ENCODE measurements at places on chromosomes 4 and X.

DNA sequence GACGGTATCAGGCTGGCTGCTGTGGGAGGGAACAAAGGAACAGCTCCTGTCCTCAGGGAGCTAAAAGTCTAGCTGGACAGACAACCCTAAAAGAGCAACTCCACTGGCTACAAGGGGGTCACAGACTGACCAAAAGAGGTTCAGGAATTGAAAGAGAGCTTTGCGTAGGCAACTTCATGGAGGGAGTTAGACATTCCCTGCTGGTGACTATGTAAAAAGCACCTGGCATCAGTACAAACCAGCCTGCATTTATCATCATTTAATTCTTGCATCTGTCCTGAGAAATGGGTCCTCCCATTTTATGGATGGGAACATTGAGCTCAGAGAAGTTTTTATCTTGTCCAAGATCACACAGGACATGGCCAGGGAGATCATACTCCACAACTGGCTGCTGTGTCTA is 1.4 kb upstream of the LGI2 start:
- DNase-seq: no peak

- DNase-seq: no peak
These were observed 41.0 kb downstream of the MAP7D3 start for GRCh38 chrX:136210243-136210642.

DNA sequence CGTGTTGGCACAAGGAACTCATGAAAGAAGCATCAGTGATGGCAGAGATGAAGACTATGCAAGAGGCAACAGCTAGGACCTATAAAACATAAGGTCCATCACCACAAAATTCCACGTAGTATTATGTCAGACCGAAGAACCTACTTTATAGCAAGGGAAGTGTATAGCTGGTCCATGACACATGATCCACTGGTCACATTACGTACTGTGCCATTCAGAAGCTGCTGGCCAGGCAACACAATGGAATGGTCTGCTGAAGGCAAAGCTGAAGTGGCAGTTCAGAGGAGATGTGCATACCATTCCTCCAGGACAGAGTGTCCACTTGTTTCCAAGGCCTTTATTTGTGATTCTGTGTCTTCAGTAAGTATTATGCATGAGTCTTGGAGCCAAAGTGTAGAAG is 215.5 kb upstream of the UGT8 start:
- no peak for DNase-seq

GRCh38 chr4:151409470-151410313 is 716 bp downstream of the FHIP1A start:
- peak; percentile 3 for DNase-seq

GRCh38 chr4:78092850-78093249 is 35.7 kb downstream of the FRAS1 start:
- DNase-seq: no peak

- no peak for DNase-seq
These were observed 1911.4 kb downstream of the STIM2 start for GRCh38 chr4:28772066-28772465.

DNA sequence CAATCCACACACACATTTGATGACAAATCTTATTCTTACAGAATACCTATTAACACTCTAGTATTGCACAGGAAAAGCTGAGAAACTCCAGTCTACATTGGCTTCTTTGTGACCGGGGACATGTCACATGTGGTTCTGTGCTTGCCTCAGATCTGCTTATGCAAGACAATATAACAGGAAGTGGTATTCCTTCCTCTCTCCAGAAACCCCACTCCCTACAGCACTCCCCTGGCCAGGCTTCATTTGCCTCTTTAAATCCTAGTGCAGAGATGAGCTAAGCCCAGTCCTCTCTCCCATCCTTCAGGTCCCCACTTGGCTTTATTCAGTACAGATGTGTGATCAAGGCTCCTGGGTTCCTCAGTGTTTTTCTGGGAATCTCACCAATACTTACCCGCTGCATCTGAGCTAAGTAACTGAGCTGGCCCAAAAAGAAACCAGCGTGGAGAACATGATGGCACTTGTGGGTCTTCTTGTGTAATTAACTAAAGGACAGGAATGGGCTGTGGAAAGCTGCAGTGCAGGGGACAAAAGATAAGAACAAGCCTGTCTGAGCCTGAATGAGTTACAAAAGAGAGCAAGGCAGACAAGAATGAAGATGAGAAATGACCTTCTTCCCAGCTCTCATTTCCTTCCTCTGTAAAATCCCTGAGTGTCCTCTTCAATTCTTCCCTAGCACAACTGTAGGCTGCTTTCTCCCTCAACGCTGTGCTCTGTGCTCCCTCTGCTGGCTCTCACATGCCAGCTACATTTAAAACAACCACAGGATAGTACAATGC is 105.6 kb downstream of the HNRNPD start:
- peak; percentile 57 for DNase-seq

DNA sequence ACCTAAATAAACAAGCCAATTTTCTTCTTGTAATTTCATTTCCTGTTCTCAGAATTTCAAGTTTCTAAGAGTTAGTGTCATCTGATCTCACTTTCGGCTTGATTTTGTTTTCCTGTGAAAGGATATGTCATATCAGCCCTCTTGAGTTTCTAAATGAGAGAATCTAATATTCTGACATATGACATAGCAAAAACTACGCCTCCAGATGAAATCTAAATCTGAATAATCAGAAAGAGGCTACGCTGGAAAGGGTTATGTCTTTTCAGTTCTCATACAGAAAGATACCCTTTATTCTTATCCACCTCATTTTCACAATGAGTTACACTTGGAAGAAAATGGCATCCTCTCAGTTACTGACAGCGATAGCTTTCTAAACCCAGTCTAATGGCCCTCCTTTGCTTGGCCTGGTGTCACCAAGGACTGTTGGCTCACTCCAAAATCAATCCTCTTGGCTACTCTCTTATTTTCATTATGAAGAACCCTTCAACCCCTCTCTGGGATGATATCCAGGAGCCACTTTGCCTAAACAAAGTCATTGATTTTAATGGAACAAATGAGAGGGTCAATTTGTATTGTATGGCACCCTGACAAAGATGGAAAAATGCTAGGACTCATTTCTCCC is 65.6 kb downstream of the ASB9 start:
- no peak for DNase-seq

GRCh38 chr4:125505621-125506020 is 190.9 kb downstream of the FAT4 start:
- DNase-seq: no peak

DNA sequence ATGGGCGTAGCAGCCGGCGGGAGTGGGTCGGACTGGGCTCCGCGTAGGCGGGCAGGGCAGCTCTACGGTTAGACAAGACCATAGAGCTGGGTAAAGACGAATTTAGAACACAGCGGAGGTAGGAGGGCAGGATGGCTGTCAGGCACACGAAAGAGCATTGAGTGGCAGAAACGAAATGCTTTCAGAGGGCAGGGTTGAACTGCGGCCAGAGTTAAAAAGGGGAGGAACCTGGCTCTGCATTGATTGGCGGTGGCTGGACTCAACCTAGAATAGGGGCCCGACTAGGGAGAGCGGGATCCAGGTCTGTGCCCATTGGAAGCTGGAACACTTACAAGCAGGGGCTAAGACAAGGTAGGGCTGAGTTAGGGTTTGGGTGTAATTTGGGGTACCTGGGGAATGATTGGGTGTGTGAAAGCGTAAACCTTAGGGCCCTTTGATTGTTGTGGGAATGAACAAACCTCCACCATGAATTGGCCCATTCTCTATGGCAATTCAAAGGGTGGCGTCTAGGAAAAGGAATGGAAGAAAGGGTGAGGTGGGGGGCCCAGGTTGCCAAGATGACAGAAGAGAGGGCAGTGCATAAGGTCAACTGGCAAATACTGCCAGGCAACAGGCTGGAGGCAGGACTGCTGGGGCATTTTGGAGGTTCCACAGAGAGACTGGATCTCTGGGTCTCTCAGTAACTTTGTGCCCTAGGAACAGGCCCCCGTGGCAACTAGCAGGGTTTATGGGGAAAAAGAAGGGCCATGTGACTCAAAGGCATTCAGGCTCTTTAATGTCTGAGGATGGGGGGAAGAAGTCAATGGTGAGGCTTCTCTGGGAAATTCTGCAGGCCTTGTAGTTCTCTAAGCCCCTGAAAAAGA is 911 bp upstream of the ELK1 start:
- no peak for DNase-seq

GRCh38 chr4:126358041-126358440 is 1043.3 kb downstream of the FAT4 start:
- DNase-seq: peak; percentile 14
